Activated CD8-positive, alpha-beta memory T cell treated with anti-CD3 and anti-CD28 coated beads for 4 hours (primary cell): ENCODE measurements at places on chromosomes 7 and 10.

DNA sequence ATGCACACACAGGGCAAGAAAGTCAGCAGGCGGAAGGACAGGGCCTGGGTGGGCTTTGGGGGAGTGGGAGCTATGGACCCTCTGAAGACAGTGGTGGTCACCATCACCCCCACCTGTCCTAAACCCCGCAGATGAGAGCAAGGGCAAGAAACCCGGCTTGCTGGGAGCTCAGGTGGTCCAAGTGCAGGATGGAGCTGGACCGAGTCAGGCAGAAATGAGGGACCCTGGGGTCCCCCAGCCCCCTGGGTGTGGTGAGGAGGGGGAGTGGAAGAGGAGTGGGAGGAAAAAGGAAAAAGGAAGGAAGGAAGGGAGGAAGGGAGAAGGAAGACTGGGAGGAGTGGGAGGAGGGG lies 54.8 kb downstream of the MICALL2 start:
- no peak for DNase-seq

DNA sequence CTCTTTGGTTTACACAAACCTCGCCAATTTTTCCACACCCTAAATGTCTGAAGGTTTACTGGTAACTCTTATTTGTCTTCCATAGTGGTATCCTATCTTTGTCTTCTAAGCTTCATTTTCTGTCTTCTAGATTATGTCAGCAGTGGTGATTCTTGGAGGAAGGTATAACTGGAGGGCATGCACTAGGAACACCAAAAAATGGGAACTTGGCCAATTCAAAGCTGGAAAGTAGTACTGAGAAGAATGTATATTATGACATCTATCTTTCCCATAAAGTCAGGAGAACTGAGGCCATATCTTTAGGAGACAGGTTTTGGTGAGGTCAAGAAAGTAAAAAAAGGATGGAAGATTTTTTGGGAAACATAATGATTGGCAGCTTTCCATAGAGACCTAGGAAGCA lies 113.3 kb downstream of the CPEB3 start:
- DNase-seq = no peak

- no peak for DNase-seq
Measured at GRCh38 chr10:98920360-98920759, 315.3 kb downstream of the HPSE2 start.

GRCh38 chr7:128030654-128031611 lies at the start of gene LRRC4:
Gene LRRC4, minus strand, starts transcription at chr7:128031437. Its CDS starts 797 bp downstream, at chr7:128030640.
- no peak for DNase-seq

DNA sequence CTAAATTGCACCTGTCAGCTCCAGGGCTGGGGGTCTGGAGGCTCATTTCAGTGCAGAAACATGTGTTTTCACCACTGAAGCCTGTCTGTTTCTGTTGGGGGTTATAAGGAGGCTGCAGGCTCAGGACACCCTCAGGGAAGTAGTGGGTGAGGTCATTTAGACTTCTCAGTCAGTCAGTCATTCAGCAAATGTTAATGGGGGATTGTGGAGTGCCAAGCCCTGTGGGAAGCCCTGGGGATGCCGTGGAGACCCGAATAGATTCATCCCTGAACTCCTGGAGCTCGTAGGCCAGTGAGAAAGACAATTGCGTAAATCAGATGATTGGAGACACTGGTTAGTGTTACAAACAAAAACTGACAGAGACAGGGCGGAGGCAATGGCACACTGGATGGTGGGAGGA lies 19.2 kb downstream of the LHPP start:
- DNase-seq = no peak

DNA sequence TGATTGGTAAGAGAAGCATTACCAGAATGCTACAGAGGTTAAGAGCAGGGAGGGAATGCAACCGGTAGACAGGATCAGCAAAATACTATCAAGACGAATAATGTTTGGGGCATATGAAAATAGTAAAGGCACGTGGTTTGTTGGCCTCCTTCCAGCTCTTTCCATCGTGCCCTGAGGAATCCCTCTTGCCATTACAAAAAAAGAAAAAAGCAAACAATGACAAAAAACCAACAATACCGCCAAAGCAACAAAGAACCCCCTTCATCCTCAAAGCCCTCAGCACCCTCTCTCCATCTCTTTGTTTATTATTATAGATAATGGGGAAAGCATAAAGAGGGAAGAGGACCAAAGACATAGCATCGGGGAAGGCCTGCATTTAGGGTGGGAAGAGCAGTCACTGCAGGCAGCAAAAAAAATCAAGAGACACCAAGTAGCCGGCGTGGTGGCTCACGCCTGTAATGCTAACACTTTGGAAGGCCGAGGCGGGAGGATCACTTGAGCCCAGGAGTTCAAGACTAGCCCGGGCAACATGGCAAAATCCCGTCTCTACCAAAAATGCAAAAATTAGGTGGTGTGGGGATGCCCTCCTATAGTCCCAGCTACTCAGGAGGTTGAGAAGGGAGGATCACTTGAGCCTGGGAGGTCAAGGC lies 78.0 kb downstream of the HIP1 start:
- DNase-seq = no peak

DNA sequence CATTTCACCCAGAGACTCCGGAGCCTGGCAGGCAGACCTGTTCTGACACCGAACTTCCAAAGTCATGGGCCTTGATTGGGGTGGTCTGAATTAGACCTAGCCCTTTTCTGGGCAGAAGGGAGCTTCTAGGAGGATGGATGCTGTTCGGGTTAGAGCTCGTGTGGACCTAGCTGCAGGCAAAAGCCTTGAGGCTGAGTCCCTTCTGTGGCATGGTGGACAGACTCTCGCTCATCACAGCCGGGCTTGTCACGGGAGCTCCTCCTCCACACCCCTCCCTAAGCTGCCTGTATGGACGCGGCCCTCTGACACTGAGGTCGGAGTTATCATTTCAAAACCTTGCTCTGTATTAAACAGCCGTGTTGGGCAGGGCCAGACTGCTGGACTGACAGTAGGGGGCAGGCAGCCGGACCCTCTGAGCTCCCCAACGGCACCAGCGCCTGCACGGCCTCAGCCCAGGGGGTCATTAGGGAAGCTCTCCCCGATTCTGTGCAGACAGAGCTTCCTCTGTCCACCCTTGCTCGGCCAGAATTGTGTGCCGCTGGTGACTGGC lies 2.2 kb downstream of the IRF5 start:
- DNase-seq = no peak

DNA sequence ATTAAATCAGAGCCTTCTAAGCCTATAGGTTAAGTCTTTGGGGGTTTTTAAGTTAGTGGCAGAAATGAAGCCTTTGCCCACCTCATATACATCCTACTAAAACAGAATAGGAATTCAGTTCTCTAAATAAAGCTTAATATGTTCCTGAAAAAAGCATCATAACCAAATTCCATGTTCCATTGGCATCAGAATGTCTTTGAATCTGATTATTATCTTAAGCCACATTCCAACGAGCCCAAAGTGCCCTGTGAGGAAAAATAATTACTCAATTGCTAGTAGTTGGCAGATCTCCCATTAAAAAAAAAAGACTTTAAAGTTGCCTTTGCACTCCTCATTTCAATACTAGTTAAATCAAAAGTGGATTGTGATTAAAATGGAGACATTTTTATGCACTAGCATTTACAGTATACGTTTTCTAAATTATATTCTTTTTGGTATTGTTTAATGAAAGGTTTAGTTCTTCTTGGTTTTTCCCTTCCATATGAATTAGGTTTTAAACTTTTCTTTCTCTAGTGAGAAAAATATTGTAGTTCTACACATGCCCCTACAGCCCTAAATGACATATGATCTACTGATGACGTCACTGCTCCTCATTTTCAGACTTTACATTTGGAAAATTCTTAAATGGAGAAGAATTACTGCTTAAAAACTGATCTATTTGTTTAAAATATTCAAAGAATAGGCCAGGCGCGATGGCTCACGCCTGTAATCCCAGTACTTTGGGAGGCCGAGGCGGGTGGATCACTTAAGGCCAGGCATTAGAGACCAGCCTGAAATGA lies 54.3 kb upstream of the CABCOCO1 start:
- no peak for DNase-seq

DNA sequence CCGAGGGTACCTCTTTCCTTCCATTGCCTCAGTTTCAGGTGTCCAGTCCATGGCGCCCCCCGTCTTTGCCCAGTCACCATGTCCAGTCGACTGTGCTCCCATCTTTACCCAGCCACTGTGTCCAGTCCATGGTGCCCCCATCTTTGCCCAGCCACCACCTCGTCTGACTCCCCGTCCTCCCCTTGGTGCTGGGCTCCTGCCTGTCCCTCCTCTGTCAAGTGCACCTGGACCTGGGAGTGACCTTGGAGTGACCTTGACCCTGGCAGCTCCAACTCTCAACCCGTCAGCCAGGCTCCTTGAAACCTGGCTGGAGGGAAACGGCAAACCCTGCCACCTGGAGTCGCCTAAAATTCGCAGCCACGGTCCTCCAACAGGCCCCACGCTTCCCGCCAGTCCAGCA lies 180.2 kb downstream of the ADARB2 start:
- DNase-seq = no peak

- no peak for DNase-seq
Measured at GRCh38 chr10:26642896-26643653, 54.4 kb upstream of the PDSS1 start.

DNA sequence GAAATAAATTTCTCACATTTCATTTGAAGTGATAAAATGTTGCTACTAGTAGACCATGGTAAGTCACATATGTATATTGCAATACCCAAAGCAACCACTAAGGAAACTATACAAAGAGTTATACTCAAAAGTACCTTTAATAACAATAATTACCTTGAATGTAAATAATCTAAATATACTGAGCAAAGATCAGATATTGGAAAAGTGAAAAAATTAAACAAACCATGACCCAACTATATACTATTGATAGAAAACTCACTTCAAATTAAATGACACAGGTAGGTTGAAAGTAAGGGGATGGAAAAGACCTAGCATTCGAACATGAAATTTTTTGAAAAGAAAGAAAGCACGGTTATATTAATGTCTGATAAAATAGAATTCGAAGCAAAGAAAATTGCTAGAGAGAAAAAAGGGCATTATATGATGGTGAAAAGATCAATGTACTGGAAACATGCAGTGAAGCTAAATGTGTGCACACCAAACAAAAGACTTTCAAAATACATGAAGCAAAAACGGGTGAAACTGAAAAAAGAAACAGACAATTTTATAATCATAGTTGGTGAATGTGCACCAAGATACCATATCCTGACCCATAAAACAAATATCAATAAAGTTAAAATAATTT lies 29.1 kb downstream of the TFPI2 start:
- no peak for DNase-seq

DNA sequence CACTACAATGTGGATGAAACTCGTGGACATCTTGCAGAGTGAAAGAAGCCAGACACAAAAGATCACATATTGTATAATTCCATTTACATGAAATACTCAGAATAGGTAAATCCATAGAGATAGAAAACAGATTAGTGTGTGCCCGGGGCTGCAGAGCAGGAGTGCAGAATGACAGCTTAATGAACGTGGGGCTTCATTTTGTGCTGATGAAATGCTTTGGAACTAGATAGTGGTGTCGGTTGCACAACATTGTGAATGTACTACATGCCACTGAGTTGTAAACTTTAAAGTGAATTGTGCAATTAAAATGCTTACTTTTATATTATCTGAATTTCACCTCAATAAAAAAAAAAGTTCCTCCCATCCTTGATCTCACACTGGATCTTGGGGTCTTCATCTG lies 31.8 kb upstream of the CARD11 start:
- no peak for DNase-seq

DNA sequence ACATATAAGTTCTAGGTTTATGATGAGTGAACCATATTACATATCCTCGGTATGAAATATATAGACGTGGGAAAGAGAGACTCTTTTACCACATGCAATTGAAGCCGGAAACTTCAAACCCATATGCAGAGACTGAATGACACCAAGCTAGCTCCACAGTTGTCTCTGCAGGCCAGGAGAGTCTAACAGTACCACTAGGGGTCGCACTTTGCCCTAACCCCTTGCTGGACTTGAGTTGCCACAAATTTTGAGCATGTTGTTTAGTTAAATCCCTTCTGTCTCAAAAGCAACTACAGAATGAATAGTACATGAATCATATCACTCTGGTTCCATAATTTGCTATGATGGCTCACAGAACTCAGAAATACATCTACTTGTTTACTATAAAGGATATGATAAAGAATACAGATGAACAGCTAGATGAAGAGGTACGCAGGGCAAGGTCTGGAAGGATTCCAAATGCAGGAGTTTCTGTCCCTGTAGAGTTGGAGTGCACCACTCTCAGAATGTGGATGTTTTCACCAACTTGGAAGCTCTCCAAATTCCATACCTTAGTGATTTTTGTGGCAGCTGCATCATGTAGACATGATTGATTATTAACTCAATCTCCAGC lies 112.4 kb upstream of the YAE1 start:
- DNase-seq = no peak

- DNase-seq = no peak
Measured at GRCh38 chr7:124857672-124858235, 71.9 kb downstream of the POT1 start.

DNA sequence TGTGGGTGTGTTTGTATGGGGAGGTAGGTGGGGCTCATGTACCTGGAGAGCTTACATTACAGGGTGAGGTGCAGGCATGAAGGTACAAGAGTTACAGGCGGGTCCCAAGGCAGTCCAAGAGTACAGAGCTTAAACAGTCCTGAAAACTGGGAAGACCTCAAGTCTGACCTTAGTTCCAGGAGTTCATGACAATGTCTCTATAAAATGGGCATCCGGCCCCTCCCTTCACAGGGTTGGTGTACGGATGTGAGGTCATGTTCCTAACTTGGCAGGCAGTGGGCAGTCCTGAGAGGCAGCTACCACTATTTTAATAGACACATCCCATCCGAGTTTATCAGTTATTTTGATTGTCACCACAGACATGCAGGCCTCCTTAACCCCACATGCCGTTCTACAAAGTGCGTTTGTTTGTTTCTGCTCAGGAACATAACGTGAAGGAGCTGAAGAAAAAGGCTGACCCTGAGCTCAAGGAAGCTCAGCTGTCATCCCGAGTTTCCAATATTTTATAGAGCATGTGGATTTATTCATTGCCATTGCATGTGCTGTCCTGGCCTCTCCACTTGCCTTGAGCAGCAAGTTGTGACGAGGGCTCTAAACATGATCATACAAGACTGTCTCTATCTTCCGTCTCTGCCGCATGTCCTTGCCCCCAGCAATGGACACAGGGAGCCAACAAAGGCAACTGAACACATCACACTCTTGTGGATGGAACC lies 647.5 kb upstream of the IGFBP3 start:
- DNase-seq = no peak
